ENCODE measurements at places on chromosomes 4 and X.

DNA sequence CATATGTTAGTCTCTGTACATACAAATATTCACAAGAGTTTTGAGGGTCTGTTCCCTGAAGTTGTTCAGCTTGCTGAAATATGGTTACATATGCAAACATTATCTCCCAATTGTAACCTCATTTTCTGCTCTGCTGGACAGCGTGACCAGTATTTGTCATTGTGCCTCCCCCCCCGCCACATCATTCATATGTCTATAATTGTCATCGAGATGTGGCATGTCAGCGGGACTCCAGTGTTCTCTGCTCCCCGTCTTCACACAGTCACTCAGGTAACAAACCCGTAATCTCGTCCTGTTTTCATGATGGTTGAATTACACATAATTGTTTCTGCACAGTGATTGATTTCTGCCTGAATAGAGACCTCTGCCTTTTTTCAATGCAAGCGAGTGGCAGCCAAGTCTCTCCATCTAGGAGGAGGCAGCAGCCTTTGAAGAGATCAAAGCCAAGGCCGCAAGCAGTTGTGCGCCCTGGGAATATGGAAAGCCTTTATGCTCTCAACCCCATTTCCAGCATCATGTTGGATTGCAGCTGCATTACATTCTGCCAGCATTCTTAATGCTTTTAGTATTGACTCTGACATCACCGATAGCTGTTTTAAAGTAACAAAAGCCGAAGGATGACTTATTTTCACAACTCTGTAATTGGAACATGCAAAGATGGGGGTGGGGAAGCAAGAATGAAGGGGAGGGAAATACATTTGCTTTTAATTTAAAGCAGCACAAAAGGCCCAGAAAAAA is 27.4 kb downstream of the LEF1 start:
- DNase-seq = no peak

- DNase-seq = no peak
Observed at GRCh38 chrX:10288373-10288975, 131.7 kb downstream of the CLCN4 start.

- DNase-seq = no peak
Observed at GRCh38 chr4:123559955-123560871, 163.6 kb downstream of the SPRY1 start.

GRCh38 chr4:55979562-55979961 is 30.8 kb downstream of the CEP135 start:
- no peak for DNase-seq

DNA sequence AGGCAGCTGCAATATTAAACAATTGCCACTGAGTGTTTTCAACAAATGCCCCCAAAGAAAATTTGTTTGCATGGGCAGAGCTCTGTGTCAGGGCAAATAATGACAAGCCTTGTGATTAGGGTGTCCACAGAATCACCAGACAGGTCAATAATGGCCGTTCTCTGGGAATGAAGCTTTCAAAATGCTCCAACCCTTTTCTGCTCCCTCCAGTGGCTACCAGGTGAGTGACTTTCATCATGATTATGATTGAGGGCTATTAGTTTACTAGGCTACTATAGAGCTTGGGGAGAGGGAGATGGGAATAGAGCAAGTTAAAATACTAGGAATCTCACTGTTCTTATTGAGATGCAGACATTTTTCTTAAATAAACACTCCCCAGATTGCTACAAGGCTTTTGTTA is 23.5 kb downstream of the IRS4 start:
- DNase-seq = no peak

DNA sequence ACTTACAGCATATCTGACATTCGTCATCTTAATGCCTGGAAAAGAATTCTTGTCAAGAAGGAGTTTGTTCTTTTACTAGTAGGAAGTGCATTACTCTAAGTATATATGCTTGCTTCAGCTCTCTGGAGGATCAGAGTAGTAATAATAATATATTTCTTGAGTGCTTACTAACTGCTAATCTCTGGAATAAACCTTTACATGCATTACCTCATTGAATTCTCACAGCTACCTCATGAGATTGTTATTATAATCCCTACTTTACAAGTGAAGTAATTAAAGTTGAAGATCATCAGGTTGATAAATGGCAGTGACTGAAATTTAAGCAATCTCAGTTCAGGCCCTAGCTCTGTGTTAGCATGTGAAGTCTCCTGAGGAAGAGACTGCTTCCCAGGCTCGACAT is 115.0 kb upstream of the PDE5A start:
- DNase-seq = no peak

GRCh38 chr4:25308306-25308705 is 4.3 kb upstream of the ZCCHC4 start:
- DNase-seq = no peak

DNA sequence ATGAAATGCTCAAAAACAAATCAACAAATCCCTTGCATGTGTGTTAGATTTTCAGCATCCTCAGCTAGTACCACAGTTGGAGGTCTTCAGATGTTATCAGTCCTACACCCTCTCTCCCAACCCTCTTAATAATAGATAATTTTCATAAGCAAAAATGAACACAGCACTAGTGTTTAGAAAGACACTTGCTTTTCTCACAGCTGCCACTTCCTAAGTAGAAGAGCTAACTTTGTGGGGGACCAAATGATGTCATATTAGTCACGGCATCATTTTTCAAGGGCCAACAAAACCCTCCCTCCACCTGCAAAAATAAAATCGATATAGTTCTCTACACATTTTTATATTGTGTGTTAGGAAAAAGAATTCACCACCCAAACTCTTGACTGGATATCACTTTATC is 163.5 kb upstream of the GYPA start:
- DNase-seq = no peak

- no peak for DNase-seq
Observed at GRCh38 chr4:121824171-121824527, 466 bp upstream of the CCNA2 start.

DNA sequence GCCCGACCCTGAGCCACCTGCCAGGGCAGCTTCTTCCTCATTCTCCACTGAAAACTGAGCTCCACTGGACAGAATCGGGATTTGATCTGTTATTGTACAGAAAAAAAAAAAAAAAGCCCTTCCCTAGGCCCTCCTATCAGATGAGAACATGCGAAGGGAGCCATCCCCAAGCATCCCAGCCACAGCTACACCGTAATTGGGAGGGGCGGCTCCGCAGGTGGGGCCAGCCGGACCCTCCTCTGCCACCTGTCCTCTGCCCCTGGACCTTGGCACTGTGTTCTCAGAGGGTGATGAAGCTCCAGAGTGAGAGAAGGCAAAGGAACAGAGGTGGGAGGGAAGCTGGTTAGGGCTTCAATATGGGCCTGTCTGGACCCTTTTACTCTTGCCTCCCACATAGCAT is 240.0 kb upstream of the PSAPL1 start:
- no peak for DNase-seq

DNA sequence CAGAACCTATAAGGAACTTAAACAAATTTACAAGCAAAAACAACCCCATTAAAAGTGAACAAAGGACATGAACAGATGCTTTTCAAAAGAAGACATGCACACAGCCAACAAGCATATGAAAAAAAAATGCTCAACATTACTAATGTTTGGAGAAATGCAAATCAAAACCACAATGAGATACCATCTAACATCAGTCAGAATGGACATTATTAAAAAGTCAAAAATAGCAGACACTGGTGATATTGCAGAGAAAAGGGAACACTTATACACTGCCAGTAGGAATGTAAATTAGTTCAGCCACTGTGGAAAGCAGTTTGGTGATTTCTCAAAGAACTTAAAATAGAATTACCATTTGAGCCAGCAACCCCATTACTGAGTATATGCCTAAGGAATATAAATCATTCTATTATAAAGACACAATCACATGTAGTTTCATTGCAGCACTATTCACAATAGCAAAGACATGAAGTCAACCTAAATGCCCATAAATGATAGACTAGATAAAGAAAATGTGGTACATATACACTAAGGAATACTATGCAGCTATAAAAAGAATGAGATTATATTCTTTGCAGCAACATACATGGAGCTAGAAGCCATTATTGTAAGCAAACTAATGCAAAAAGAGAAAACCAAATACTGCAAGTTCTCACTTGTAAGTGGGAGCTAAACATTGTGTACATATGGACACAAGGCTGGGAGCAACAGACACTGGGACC is 1509.4 kb downstream of the TECRL start:
- DNase-seq = no peak

DNA sequence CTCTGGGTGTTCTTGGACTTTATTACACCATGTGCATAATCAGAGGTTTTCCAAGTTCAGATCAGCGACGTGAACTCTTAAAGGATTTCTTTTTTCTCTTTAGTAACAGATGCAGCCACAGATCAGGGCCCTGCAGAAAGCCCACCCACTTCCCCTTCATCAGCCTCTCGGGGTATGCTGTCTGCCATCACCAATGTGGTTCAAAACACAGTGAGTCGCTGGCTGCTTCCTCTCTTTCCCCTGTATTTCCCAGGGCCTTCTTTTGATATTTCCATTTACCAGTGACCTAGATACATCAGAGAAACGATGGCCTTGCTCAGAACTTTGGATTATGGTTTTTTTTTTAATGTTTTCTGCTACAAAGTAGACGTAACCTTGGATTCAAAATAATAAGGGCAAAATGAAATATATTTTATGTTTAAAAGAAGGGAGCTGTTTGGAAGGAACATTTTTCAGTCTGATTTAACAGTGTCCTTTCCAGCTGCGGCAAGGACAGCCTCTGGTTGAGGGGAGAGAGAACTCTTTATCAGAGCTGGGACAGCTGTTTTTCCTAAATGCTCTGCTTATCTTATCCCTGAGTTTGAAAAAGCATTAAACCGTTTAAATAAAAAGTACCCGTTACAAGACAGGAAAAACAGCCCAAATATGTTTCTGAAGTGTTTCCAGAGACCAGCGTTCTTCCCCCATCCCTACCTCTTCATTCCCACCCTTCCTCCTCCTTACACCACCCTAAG is 38.2 kb downstream of the FAM114A1 start:
- DNase-seq = no peak

- DNase-seq = peak; percentile 12
Observed at GRCh38 chrX:37998586-37999262, 7.6 kb upstream of the SYTL5 start.

GRCh38 chr4:183763990-183764754 is 105.1 kb downstream of the TRAPPC11 start:
- no peak for DNase-seq

DNA sequence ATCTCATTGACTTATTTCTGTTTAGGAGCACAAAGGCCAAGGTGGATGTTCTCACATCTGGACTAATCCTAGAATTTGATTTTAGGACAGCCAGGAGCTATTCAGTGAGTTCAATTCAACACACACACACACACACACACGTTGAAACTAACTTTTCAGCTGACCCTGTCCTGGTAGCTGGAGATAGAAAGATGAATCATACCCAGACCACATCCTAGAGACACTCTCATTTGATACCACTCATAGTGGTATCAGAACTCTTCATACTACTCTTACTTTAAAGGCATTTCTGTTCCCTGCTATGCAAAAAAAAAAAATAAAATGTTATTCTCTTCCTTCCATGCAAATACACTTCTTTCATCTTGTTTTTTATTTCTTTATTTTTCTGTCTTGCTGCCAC is 36.7 kb downstream of the KLF8 start:
- no peak for DNase-seq

DNA sequence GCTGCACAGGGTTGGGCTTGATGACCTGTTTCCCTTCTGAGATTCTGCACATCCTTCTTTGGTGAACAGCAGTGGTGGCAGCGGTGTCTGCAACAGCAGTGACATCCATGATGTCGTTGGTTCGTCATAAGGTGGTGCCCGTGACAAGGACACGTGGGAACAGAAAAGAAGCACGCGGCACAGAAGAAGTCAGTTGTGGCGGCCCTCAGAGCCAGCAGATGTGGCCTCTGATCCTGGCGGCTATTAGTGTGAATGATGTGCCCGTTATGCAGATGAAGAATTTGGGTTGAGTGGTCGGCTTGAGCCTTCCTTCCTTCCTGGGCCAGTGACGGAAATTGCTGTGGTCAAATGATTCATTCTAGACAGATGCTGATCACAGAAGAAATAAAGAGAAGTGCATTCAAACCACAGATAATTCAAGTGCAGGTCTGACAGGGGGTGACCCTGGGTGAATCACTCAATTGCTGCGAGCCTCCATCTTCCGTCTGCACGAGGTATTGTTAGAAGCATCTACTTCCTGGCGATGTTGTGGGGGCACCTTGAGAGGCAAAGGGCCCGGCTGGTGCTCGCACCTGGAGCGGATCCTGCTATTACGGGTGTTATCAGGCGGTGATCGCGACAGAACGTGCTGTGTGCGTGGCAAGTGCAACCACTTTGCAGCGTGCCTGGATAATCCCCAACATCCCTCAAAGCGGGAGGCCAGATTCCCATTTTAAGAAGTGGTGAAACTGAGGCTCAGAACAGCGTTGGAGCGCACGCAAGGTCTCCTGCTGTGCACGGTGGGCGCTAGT is 215.2 kb upstream of the PSAPL1 start:
- DNase-seq = no peak

- no peak for DNase-seq
Observed at GRCh38 chr4:3710451-3711182, 55.6 kb upstream of the ADRA2C start.

DNA sequence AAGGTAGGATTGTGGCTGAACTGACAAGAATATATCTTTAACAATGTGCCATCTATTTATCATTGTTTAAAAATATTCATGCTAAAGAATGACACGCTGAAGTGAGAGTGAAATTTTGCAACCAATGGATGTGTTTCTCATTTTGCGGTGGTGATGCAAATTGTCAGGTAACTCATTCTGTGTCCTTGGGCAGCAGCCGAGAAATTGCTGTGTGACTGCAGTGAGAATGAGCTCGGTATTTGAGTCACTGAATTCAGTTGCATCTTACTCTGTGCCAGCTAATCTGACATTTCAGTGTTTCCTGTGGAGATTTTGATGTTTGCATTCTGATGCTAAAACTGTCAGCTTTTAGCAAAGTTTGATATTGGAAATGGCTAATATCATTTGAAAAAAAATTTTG is 28.1 kb downstream of the MCUB start:
- no peak for DNase-seq

GRCh38 chr4:38242822-38243387 is 282.7 kb downstream of the PTTG2 start:
- DNase-seq = no peak

- no peak for DNase-seq
Observed at GRCh38 chrX:37986893-37987292, 19.5 kb upstream of the SYTL5 start.

GRCh38 chr4:186900984-186901383 is 177.3 kb upstream of the FAT1 start:
- DNase-seq = no peak

Data from DMS153 (cell line).